ENCODE measurements at places on chromosomes 7 and 10.

DNA sequence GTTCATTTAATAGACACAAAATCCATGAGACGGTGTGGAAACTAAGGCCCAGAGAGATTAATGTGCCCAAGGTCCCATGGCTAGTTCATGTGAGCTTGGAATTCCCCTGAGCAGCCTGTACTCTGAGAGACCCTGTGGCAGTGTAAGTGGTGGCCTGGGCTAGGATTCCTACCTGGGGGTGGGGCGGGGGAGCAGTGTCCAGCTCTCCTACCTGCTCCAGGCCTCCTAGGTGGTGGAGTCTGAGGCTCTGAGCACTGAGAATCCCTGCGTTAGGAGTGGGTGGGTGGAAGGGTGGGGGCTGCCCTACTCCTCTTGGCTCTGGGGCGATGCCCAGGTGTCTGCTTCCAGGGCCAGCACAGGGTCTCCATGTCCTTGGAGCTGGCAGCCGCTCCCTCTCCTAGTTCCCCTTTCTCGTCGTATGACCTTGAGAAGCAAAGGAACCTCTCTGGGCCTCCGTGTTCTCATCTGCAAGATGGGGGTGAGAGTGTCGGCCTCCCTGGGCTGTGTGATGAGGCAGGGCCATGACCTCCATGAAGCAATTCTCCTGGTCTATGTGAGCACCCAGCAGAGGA, 2.5 kb downstream of the SNCG start:
- DNase-seq: no peak

- DNase-seq: no peak
Measured at GRCh38 chr7:132446666-132447278, 129.5 kb downstream of the PLXNA4 start.

- DNase-seq: no peak
Measured at GRCh38 chr10:50991456-50992355, 82.6 kb upstream of the PRKG1 start.

DNA sequence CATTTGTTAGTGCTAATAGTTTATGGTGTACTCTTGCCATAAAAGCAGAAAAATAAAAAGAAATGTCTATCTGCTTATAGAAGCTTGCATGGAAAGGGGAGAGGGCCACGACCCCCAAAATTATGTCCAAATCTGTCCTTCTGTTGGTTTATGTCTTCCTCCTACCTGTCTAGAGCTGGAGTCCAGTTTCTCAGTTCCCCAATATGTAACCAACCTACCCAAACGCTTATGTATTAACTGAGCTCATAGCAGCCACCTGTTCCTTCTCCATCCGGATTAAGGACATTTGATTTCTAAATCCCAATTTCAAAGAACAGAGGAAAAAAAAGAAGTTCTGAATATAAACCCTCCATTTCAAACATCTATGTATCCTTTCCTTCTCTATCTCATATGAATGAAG, 30.3 kb upstream of the TPK1 start:
- DNase-seq: no peak

DNA sequence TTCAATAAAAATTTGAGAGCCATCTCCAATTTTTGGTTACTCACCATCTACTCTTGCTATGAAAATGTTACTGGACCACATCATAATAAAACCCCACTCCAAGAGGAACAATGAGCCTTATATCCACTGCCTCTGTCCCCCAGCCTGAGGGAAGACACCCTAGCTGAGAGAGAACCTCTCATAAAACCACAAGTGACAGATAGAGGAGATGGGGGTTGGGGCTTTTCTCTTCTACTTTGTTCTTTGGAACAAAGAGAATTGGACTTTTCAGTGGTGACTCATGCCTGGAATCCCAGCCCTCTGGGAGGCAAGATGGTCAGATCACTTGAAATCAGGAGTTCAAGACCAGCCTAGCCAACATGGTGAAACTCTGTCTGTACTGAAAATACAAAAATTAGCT, 27.6 kb upstream of the TAS2R16 start:
- no peak for DNase-seq
